ENCODE measurements at places on chromosomes 13 and 19.

DNA sequence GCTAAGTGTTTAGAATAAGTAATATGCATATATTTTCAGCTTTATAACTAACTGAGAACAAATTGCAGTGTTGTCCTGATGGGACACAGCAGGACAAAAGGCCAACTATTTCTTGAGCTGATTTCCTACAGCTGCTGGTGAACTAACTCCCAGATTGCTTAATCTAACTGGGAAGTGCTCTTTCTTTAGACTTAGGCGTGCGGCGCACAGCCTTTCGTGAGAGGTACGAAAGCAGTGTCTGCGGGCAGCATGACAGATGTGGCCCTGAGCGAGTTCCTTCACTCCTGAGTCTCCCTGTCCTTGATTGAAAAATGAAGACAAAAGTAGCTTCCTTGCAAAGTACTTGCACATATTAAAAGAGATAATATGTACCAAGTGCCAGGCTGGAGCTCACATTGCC, 47.3 kb upstream of the NPAS1 start:
- DNase-seq = no peak

DNA sequence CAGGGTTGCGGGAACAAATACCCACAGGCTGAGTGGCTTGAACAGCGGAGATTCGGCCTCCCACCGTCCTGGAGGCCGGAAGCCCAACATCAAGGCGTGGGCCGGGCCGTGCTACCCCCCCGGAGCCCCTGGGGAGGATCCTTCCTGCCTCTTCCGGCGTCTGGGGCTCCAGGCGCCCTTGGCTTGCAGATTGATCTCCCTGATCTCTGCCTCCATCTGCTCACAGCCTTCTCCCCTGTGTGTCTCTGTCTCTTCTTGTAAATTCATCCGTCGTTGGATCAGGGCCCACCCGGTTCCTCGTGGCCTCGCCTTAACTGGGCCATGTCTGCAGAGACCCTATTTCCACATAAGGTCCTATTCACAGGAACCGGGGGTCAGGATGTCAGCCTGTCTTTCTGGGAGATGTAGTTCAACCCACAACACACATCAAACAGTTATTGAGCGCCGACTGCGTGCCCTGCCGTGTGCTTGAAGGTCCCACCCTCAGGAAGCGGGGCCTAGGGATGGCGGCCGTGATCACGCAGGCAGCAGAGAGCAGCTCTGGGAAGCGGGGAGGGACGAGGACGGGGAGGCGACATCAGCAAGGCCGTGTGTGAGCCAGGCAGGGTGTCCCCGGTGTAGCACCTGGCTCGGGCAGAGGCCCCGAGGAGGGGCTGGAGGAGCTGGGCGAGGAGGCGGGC, 21.3 kb downstream of the HCN2 start:
- peak; percentile 87 for DNase-seq

- DNase-seq = no peak
Measured at GRCh38 chr13:106573868-106574267, 5.9 kb upstream of the ARGLU1 start.

GRCh38 chr19:12773571-12773970, 1.8 kb downstream of the HOOK2 start:
- DNase-seq = peak; percentile 38

GRCh38 chr19:47848823-47849473, 10.1 kb upstream of the TPRX2 start:
- no peak for DNase-seq

DNA sequence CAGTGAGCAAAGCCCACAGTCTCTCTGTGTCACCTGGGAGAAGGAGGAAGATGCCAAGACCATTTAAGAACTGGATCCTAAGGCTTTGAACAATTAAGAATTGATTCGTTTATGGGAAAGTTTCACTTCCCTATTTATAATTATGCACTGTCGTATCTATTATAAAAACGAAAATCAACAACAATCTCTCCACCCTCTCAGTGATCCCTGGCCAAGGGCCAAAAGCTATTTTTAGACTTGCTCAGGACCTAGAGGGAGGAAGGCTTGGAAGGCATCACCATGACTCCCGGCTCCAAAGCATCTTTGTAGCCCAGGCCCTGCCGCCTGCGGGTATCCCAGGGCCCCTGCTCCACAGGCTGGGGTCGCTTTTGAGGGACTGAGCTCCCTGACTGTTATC, 1.3 kb downstream of the RHPN2 start:
- DNase-seq = peak; percentile 21

GRCh38 chr19:16115301-16116039, 3.8 kb downstream of the RAB8A start:
- DNase-seq = no peak

DNA sequence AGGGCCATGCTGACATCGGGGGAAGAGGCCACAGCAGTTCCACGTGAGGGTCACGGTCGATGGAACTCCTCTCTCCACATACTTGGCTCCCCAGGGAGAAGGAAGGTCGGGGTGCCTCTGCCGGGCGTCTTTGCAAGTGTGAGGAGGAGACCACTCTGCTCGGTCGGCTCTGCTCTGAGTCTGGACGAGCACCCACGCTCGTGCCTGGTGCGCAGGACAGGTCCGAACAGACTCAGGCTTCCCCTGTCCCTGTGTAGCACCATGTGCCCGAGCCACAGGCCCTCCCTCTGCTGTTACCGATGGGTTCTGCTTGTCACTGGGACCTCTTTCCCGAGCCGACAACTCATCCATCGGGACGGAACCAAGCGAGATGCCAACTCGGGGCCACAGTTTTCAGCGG, 35.1 kb downstream of the TMEM255B start:
- DNase-seq = no peak

GRCh38 chr13:70390064-70390463, 281.8 kb upstream of the KLHL1 start:
- no peak for DNase-seq

DNA sequence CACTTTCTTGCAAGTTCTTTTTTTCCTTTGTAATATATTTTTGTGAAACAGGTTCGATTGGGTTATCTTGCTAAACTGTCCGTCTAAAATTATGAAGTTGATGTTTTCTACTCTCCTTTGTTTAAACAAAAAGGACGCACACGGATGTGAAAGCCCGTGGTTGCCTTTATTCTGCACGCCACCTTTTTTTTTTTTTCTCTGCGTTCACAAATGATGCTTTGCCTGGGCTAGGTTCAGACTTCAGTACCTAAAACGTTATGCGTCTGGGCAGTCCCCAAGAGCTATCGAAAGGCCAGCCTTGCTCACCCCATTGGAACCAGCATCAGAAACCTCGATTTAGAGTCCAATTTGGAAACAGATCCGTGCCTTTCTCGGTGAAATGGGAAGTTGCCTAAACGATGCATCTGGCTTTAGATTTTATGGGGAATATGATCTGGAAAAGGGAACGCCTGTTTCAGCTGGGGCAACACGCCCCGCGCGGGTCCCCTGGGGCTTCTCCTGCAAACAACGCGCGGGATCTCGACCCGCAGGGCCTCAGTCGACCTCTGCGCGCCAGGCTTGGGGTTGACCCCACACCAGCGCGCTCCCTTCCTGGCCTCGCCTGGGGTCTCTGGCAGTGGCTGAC, 113.9 kb downstream of the KCNRG start:
- no peak for DNase-seq

- DNase-seq = no peak
Measured at GRCh38 chr13:78997902-78998629, 339.1 kb upstream of the OBI1 start.

GRCh38 chr19:13366529-13367143, 139.6 kb downstream of the CACNA1A start:
- peak; percentile 20 for DNase-seq

GRCh38 chr19:18262144-18262543, 12.1 kb downstream of the IQCN start:
- no peak for DNase-seq

Measured in fibroblast of skin of right quadriceps (primary cell).